ENCODE measurements at places on chromosomes 2 and 18. TPM values are rescaled to one million over a fixed set of nuclear protein-coding genes. Genes with fewer than 3 reads are reported as not detected.
A peak's percentile ranks its signal among the peaks of the same experiment; 100 is the strongest.

DNA sequence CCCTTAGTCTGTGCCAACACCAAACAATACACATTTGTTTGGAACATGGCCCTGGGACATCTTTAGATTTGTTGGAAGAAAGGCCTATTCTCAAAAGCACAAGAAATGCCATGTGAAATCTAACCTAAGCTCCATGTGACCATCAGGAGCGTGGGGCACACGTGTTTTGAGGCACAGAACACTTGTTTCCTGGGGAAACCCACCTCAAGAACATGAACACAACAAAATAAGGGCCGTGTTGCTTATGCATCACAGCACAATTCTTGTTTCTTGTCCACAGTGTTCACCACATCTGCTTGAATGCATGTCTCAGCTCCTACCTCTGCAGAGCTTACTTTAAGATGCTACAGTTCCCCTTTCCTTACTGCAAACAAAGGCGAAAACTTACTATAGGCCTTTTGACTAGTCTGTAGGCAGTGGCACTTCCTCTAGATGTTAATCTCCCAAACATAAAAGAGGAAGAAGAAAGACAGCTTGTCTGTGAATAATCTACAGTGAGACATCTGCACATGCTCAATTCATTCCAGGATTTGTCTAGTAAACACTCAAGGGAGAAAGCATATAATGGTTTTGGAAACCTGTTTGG is 165.0 kb downstream of the ANKRD44 start:
- no peak for DNase-seq

DNA sequence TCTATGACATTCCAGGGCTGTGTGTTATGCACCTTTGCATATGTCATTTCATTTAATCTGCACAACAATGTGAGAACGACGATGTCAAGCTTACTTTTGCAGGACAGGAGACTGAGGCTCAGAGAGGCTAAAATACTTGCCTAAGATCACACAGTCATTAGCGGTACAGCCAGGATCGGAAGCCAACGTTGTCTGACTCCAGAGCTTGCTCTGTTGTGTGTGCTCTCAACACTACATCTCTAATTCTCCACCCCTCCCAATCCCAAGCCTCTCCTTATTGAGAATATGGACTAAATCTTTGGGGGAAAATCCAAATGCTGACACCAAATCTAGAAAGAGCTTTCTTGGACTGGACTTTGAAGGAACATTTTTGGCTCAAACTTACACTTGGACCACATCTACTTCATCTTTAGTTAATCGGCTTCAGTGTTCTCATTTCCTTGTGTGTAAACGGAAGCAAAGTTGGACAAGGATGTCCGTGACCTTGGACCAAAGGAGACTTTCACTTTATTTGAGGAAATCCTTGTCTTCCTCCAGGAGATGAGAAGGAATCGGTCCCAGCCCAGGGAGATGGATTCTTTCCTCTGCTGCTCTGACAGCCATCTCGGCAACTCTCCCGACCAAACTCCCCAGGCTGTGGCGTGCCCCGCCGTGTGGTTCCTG is 242.4 kb downstream of the LPIN1 start:
- DNase-seq, result no peak

- no peak for DNase-seq
These were observed 910.8 kb upstream of the CDH2 start for GRCh38 chr18:29087616-29088246.

DNA sequence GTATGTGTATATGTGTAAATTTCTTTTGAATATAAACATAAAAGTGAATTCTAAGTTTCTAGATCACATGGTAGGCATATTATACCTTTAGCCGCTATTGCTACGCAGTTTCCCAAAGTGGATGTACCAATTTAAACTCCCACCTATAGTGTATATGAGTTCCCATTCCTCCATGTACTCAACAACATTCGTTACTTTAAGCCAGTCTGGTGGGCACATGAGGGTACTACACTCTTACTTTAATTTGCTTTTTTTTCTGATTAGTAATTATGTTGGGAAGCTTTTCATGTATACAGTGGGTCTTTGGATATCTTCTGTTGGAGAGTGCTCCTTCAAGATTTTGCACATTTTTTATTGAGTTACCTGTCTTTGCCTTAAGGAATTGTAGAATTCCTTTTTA is 683.8 kb downstream of the ERBB4 start:
- no peak for DNase-seq

The MTERF4 gene
- 30.3 TPM for polyA plus RNA-seq

The ALPP gene
- polyA plus RNA-seq, result 15.5 TPM

The SLC8A1 gene
- 6.4 TPM for polyA plus RNA-seq

- peak; percentile 4 for DNase-seq
These were observed 23.3 kb downstream of the TTC32 start for GRCh38 chr2:19878268-19879046.

GRCh38 chr2:79005216-79005615 is 20.3 kb upstream of the REG3G start:
- no peak for DNase-seq

- DNase-seq, result no peak
These were observed 99.4 kb upstream of the TRIB2 start for GRCh38 chr2:12617366-12617765.

DNA sequence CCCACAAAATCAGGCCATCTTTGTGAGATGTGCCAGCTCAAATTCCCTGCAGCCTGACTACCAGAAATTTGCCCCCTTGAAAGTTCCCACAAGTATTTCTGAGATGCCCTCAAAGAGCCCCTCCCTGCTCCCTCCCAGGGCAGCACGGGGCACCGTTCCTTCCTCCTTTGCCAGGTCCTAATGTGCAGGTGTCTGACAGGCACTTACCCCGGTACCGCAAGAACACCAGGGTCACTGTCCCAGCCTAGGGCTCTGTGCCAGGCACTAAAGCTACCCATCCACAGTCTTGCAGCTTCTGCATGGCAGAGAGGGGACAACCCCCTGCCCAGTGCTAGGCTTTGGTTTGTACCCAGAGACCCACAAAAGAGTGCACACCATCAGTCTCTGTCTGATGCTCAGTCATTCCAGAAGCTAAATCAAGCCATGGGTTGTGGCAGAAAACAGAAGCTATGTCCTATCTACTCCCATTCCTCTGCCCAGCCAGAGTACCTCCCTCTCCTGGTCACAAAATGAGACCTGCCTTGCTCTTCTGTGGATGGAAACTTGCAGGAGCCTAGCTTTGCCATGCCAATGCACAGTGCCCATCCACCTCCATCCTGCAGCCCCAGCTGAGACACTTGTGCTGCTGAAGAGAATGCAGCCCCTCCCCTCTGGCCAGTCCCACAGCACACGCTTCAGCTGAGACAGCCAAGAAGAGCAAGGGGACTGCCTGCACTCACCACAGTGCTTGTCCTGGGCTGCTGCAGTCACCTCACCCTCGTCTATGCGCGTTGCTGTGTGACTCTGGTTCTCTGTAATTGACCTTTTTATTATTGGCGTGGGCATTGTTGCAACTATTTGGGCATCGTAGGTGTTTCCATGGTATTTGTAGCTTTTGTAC is 48.7 kb downstream of the INPP5D start:
- DNase-seq, result no peak

- no peak for DNase-seq
These were observed 50.7 kb downstream of the CRIM1 start for GRCh38 chr2:36406296-36406695.

DNA sequence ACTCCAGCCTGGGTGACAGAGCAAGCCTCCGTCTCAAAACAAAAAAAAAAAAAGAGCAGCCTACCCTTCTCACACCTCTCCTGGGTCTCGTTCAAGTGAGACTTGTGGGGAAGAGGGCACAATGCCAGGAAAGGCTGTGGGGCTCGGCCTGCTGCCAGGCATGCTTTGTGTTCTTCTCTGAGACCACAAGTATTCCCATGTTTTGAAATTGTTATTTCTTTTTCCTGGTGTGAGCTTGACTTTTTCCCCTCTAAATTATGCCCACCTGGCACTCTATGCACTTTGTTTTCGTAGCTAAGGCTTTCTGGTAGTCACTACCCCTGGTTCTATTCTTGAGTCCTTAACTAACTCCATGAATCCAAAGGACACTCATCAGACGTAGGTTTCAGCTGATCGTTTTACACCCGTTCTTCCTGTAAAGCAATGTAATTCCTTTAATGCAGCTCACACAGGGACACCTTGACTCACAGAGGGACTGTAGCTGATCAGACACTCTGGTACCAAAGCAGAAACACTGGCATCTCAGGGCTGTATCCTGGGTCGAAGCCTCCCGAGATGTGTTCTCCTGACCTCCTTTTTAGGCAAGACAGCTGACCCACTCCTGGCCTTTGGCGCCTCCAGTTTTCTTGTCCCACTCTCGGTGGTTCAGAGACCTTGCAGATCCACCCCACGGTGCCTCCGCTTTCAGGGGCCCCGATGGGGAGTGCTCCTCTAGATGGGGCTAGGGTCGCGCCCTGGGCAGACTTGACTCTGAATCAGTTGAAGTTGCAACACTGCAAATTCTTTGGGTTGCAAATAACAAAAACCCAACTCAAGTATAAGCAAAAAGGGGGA is 193.3 kb upstream of the AGAP1 start:
- DNase-seq, result peak; percentile 93

The HOXD12 gene
- polyA plus RNA-seq, result not detected
